ENCODE measurements at places on chromosomes 6 and 20. TPM values are rescaled to one million over a fixed set of nuclear protein-coding genes. Genes with fewer than 3 reads are reported as not detected.

Gene PET117
- total RNA-seq, result 10.8 TPM

DNA sequence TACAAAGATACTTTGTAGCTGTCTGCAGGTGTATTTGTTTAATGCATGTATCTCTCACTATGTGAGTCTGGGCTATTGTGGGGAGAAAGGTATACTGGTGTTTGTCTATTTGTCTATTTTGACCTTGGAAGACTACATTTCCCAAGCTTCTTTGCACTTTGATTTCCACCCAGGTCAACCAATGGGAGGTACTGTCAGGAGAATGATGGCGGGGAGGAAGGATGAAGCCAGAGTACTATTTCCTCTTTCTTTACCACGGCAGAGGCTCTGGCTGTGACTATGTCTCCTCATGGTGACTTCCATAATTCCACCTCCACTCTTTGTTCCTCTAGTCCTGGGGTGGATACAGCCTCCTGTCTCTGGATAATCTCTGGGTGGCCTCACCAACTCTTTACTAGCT, 23.1 kb downstream of the LBP start:
- DNase-seq, result no peak

Gene EYS
- total RNA-seq, result 1.3 TPM

GRCh38 chr6:25232479-25232878, 46.7 kb upstream of the CARMIL1 start:
- no peak for DNase-seq

Gene CLVS2
- total RNA-seq, result 0.14 TPM

Gene AHCY
- total RNA-seq, result 82.6 TPM

DNA sequence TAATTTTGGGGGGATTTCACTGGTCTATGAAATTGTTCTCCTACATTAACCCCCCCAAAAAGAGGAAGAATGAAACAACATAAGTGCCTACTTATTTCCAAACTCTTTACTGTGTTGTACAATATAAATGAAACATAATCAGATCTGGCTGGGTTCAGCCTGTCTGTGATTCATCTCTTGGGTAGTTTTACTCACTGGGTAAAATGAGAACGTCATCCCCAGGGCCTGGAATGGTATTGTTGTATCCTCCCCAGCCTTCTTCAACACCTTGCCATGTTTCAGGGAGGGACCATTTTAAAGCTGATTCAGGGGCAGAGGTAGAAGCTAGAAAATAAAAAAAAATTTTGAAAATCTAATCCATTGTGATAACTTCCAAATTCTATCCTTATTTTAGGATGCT, 256.7 kb downstream of the PKHD1 start:
- no peak for DNase-seq

Gene RBM24
- total RNA-seq, result 39.0 TPM

- DNase-seq, result peak; percentile 48
Observed at GRCh38 chr6:18155864-18156421, 721 bp downstream of the KDM1B start.

Gene SLC17A2
- total RNA-seq, result not detected

Gene SIRPD
- not detected for total RNA-seq

Gene CTCFL
- 0.07 TPM for total RNA-seq

DNA sequence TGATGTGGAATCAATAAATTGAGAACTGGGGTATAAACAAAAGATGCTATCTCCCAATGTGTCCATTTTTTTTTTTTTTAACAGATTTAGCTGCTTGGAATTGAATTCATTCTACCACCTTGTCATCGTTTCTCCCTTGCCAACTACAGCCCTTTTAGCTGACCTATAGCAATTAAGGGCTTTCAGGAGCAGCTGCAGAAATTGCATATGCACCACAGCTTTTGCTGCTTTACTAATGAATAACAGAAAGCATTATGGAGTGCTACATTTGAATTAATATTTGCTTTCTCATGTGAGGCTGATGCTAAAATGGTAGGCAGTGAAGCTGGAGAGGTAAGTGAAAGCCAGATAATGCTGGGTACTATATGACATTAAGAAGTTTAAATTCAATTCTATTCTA, 5.7 kb downstream of the SESN1 start:
- no peak for DNase-seq

Data from uterus (tissue), 4 donors.